ENCODE measurements at places on chromosomes 16 and 17. TPM values are rescaled to one million over a fixed set of nuclear protein-coding genes. Genes with fewer than 3 reads are reported as not detected.

- H3K4me3 ChIP-seq: no peak overlapping the region
- H3K4me1 ChIP-seq: peaks cover 12% of the 10 kb centered on the region
- H3K27me3 ChIP-seq: no peaks in the 10 kb centered on the region
- no peak overlapping the region for H3K27ac ChIP-seq
Measured at GRCh38 chr16:14074544-14074943, 3.4 kb downstream of the MRTFB start.

GRCh38 chr17:52674686-52675085 is 516.2 kb upstream of the CA10 start:
- no peaks in the 10 kb centered on the region for H3K27me3 ChIP-seq
- no peak overlapping the region for H3K27ac ChIP-seq
- DNase-seq: no peak

GRCh38 chr17:39018267-39019134 is 51.3 kb upstream of the FBXO47 start:
- H3K27ac ChIP-seq: no peak overlapping the region
- DNase-seq: peak; percentile 37
- no peaks in the 10 kb centered on the region for H3K36me3 ChIP-seq
- no peak overlapping the region for H3K4me3 ChIP-seq

GRCh38 chr17:1022278-1023024 is 25.5 kb downstream of the TIMM22 start:
- H3K36me3 ChIP-seq: no peaks in the 10 kb centered on the region
- H3K4me3 ChIP-seq: no peak overlapping the region
- no peaks in the 10 kb centered on the region for H3K27me3 ChIP-seq
- DNase-seq: no peak
- H3K4me1 ChIP-seq: no peaks in the 10 kb centered on the region

DNA sequence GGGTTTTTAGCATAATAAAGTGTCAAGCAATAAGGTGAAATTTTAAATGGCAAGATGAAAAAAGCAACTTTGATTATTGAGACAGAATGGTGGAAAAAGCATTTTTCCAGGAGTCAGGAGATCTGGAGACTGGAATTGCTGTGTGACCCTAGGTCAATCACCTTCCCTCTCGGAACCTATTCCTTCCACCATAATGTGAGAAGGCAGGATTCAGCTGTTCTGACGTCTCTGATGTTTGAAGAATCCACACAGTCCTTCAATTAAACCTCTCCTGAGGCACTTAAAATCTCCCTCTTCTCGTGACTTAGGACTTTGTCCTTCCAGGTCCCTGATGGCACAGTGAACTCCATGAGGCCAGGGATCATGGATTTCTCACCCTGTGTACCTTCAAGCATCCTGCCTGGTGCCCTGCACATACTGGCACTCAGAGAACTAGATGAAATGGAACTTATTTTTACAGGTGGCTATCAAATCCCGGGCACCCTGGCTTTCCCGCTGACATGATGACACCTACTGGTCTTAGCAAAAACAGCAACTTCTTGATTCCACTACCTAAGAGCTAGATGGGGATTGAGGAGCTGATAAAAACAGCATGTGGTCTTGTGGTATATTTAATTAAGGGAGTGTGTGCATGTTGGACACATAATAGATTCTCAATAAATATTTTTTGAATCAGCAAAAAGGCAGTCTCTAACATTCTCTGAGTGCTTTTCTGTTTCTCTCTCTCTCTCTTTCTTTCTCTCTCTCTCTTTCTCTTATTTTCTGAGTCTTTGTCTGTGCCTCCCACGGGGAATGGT is 2.3 kb upstream of the CCDC182 start:
- peak; percentile 90 for DNase-seq
- H3K27me3 ChIP-seq: no peaks in the 10 kb centered on the region
- H3K4me1 ChIP-seq: peaks cover 19% of the 10 kb centered on the region
- H3K4me3 ChIP-seq: no peak overlapping the region

GRCh38 chr16:85019659-85020245 is 7.8 kb upstream of the KIAA0513 start:
- no peak overlapping the region for H3K27ac ChIP-seq
- H3K4me3 ChIP-seq: no peak overlapping the region
- no peak for DNase-seq
- no peaks in the 10 kb centered on the region for H3K36me3 ChIP-seq

Gene UTP4
- 22.0 TPM for total RNA-seq

Gene EXOC3L1
- total RNA-seq: not detected

Gene CYGB
- total RNA-seq: not detected

Gene STARD3
- total RNA-seq: 43.5 TPM

Gene CCDC43
- total RNA-seq: 17.1 TPM

Gene SOCS3
- not detected for total RNA-seq
